Activated CD4-positive, alpha-beta T cell treated with anti-CD3 and anti-CD28 coated beads for 48 hours (primary cell): ENCODE measurements at places on chromosomes 11 and 22.

DNA sequence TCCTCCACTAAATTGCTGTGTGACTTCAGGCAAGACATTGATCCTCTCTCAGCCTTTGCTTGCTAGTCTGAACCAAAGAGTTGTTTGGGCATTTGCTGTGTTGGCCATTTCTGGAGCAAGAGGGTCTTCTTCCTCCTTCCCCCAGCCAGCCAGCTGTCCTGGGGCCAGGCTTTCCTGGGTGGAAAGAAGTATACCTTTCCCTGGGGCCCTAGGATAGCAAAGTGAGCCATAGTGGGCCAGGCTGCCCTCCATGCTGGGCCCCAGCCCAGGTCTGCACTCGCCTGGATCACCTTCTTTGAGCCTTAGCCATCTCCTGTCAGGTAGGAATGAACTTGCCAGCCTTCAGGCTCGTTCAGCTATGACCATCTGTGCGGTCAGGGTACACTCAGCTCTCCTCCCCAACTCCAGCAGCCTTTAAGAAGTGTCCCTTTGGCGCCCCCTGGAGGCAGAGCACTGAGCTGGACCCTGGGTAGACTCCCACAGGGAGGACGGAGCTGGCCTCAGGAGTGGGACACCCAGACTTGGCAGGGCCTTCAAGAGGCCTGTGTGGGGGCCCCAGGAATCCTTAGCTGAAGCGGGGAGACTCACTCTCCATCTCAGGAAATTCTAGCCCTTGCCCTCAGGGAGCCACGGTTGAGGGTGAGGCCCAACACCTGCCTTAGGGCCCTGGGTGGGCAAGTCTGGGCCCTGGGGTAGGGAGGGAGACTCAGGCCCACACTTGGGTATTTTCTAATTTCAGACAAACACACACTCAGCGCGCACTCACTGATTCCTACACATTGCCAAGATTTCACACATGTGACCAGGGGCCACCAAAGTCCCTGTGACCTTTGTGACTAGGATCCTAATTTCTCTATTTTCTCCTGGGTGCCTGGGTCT, 35.6 kb upstream of the TPBGL start:
- peak; percentile 91 for DNase-seq

- DNase-seq: no peak
Observed at GRCh38 chr11:2737866-2738265, 38.1 kb upstream of the KCNQ1OT1 start.

DNA sequence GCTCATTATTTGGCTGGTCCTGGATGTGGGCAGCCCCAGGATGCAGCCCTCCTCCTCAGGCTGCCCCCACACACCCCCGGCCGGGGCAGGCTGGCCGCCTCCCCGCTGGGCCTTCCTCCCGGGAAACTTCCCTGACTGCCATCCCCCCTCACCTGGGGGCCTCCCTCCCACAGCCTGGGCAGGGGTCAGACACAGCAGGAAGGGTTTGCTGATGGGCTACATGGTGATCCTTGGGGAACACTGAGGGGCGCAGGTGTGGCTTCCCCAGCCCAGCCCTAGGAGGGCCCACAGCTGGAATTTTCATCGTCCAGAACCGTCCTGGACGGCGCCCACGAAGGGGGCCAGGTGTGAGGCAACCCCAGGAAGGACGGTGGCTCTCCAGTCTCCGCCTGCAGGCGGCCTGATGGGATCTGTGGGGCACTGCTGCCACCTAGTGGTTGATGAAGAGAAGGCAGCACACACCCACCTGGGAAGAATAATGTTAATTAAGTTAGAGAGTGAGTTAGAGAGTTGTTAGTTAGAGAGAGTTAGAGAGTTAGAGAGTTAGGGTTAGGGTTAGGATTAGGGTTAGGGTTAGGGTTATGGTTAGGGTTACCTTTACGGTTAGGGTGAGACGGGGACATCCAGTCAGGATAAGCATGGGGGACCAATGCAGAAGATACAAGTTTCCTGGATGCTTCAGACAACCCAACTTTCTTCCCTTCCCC, 75.9 kb upstream of the PRR5 start:
- DNase-seq: peak; percentile 84

GRCh38 chr11:46492532-46492931, 101.0 kb upstream of the CHRM4 start:
- DNase-seq: no peak

- DNase-seq: no peak
Observed at GRCh38 chr11:6681949-6682348, 1.2 kb downstream of the MRPL17 start.

DNA sequence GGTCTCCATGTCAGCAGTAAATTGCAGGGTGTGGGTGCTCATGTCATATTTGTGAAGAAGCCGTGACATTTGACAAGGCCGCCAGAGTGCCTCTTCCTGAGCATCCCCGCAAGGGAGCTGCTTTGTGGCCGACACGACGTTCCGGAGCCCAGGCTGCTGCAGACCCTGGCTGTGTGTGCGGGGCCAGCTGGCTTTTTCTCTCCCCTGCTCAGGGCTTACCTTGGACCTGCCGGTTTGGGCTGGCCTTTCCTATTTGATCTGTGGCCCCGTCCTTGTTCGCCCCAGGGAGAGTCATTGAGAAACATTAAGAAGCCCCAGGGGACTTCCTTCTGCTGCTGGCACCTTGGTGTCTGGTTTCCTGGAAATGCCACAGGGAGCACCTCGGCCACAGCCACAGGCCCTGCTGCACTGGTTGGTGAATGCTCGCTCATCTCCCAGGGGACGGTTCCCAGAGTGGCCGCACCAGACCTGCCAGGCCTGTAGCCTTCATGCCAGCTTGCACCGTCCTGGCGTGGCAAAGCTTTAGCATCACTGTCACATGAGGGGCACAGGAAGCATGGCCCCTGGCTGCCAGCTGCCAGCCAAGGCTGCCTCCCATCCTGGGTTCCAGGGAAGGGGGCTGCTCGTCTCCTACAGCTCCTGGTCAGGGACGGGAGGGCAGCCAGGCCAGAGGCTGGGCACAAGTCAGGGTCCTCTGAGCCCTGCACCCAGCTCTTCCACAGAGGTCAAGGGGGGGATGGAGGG, 5.4 kb downstream of the GRK2 start:
- peak; percentile 74 for DNase-seq

GRCh38 chr11:23398052-23398451, 537.8 kb upstream of the CCDC179 start:
- no peak for DNase-seq

DNA sequence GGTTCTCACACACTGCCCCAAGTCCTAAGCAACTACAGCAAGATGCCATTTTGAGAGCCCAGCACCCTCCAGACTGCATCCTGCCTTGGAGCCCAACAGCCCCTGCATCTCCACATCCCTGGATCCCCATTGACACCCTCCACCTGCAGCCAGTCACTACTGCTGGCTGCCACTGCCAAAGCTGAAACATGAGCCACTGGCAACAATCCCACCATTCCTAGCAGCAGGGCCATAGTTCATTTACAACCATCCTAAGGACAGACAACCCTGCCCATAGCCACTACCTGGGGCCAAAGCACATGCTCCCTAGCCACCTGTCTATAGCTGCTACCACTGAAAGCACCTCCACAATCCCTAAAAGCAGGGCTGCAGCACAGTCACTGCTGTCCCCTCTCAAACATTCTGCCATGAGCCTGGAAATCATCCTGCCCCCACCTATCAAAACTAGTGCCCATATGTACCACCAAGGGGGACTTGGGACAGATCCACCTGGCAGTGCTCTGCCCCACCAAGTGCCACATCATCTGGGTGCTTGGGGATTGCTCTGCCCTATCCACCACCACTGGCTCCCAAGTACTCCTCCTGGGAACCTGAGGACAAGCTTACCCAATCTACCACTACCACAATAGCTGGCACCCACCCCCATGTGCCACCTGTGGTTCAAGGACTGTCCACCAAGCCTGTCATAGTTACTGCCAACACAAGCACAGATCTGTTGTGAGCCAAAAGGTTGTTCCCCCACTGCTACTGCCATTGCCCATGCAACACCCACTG, 138.8 kb upstream of the SOX6 start:
- no peak for DNase-seq

- no peak for DNase-seq
Observed at GRCh38 chr11:70312401-70313357, 42.2 kb downstream of the PPFIA1 start.

- DNase-seq: no peak
Observed at GRCh38 chr22:27296091-27296675, 505.4 kb downstream of the MN1 start.

- DNase-seq: no peak
Observed at GRCh38 chr11:121391914-121392313, 60.2 kb upstream of the SORL1 start.

DNA sequence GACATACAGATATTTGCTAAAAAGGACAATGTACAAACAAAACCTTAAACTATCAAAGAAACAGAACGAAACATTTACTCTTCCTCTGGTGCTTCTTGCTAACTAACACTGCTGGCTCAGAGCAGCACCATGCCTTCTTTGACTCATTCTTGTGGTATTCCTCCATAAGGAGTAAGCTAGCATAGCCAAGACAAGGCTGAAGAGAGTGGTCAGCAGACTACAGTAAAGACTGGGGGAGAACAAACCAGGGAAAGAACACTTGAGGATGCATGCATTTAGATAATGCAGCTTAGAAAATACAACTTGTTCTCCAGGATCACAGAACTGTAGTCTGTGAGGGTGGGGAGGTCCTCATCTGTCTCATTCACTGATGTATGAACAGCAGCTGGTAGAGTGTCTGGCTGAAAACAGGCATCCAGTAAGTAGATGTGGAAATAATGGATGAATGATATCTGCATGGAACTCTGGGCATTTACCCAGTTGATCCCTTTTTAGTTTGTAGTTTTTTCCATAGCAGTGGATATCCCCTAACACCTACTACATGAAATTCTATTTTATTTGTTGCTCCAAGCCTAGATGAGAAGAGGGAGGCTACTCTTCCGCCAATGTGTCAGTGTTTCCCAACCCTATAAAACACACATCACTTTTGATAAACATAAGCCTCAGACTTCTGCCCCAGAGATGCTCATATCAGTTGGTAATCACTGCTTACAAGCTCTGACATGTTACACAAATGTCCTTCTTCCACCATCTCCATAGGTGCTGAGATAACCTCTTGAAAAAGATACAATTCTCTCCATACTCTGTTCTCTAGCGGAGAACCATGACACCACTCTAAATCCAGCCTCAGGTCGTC, 7.3 kb downstream of the SNX19 start:
- DNase-seq: no peak

- DNase-seq: no peak
Observed at GRCh38 chr22:20589614-20590476, 82.4 kb downstream of the MED15 start.

- no peak for DNase-seq
Observed at GRCh38 chr22:36461665-36462649, 19.5 kb downstream of the TXN2 start.

DNA sequence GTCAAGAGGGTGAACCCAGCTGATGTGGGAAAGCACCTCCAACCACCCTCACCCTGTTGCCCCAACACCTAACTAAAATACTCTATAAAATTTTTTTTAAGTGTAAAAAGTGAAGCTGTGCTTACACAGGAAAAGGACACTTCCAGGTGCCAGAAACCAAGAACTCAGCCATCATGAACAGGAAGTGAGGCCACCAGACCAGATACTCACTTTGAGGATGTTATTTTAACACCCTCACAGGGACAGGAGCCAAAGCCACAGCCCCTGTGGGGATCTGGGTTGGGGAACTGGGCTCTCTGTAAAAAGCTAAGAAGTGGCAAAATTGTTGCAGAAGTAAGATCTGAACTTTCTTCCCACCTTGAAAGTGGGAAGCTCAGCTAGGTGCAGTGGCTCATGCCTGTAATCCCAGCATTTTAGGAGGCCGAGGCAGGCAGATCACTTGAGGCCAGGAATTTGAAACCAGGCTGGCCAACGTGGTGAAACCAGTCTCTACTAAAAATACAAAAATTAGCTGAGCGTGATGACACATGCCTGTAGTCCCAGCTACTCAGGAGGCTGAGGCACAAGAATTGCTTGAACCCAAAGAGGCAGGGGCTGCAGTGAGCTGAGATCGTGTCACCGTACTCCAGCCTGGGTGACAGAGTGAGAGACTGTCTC, 3.8 kb downstream of the RSPH14 start:
- peak; percentile 26 for DNase-seq
